ENCODE measurements at places on chromosomes 1 and 21.

DNA sequence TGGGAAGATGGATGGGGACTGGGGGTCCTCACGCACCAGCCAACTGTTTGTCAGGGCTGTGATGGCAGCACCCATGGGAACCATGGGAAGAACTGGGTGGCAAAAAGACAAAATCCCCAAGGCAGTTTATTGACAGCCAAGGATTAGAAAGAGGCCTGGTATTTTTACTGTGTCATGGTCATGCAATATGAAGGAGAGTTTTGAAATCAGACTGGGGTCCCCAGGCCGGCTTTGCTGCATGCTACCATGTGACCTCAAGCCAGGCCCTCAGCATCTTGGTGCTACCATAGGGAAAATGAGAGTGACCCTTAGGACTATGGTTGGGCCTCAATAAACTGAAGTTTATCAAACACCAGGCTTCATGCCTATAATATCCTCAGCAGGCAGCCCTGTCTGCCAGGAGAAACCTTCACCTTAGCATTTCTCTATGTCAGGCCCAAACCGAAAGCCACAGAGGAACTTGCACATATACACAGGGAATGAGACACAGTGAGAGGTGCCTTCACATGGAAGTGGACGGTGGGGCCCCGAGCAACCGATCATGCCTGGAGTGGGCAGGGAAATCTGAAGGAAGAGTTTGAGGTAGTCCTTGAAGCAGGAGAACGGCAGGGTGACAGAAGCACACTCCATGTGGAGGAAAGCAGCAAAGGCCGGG is 203.2 kb downstream of the HIVEP3 start:
- DNase-seq, result no peak

DNA sequence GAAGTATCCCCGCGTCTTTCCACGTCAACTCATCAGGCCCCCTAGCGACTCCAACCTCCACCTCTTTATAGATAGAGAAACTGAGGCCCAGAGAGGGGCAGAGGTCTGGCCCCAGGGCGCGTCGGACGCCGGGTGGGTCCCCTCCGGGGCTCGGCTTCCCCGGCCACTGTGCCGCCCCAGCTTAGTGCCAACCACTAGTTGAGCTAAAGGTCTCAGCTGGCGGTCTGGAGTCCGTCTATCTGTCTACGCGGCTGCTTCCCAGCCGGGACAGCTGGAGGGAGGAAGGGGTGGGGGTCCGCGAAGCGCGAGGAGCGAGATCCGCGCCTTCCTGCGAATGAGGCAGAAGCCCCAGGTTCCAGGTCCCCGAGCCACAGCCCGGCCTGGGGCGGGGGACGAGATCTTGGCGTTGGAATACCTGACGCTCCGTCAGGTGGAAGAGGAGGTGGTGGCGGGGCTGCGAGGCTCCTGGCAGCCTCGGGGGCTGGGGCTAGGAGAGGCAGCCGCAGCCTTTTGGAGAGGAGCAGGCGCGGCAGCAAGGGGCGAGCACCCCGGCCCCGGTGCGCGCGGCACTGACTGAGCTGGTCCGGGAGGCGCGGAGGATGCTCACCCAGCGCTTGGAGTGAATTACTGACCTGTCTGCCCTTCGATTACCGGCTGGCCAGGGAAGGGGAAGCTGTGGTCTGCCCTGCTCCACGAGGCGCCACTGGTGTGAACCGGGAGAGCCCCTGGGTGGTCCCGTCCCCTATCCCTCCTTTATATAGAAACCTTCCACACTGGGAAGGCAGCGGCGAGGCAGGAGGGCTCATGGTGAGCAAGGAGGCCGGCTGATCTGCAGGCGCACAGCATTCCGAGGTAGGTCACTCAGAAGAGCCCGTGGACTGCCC is 937 bp downstream of the PODN start:
- no peak for DNase-seq

GRCh38 chr1:242877229-242877628 is 352.7 kb upstream of the PLD5 start:
- DNase-seq, result no peak

GRCh38 chr1:71193153-71193552 is 112.3 kb upstream of the ZRANB2 start:
- no peak for DNase-seq

DNA sequence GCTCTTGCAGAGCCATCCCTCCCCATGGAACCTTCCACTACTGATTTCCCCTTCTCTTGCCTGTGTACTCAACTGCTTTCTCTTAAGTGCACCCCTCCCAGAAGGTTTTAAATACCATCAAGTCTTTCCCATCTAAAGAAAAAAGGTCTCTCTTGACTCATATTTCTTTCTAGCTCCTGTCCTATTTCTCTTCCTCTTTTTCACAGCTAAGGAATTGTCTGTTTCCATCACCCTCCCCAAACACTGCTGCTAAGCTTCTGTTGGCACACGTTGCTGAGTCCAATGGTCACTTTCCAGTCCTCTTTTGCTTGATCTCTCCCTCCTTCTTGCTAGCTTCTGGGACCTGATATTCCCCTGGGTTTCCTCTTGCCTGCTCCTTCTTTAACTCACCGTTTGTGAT is 13.3 kb upstream of the GNL2 start:
- DNase-seq, result no peak

DNA sequence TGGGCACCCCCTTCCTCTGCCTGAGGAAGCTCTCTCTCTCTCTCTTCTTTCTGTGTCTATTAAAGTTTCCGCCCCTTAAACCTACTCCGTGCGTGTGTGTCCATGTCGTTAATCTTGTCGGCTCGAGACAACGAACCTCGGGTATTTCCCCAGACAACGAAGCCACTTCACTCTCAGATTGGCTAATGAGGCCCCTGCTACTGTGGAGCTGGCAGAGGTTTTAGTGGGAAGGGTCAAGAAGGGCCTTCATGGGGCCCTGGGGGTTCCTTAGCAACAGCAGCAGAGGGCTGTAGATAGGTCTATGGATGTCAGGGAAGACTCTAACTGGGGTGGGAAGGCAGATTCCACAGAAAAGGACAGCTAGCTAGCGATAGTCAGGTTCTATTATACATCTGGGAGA is 239.8 kb upstream of the RAB4A start:
- DNase-seq, result no peak

- no peak for DNase-seq
These were observed 79.1 kb upstream of the PGD start for GRCh38 chr1:10319750-10320149.

- DNase-seq, result no peak
These were observed 26.6 kb downstream of the UBE2G2 start for GRCh38 chr21:44774972-44775371.

DNA sequence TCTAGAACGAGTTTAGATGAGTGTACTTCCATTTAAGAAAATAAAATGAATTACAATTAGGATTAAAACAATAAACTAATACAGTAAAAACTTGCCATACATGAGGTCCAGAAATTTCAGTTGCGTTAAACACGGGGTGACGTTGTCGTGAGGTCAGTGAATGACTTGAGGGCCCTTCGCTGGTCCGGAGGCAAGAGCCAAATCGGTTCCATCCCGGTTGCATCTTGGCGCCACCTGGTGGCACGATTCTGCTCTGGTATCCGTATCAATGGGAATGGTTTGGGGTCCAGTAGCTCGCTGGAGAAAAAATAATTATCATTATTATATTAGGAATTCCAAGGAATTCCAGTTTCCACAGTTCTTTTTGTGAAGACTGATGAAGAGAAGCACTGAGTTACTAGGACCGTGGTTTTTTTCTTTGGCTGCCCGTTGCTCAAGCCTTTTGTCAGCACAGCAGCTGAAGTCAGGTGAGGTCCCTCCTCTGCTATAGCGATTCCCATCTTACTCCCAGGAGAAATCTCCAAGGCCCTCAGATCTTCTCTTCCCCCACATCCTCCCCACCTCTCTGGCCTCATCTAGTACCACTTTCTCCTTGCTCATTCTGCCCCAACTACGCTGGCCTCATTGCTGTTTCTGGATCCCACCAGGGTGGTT is 161.4 kb downstream of the SLC35F3 start:
- peak; percentile 72 for DNase-seq

DNA sequence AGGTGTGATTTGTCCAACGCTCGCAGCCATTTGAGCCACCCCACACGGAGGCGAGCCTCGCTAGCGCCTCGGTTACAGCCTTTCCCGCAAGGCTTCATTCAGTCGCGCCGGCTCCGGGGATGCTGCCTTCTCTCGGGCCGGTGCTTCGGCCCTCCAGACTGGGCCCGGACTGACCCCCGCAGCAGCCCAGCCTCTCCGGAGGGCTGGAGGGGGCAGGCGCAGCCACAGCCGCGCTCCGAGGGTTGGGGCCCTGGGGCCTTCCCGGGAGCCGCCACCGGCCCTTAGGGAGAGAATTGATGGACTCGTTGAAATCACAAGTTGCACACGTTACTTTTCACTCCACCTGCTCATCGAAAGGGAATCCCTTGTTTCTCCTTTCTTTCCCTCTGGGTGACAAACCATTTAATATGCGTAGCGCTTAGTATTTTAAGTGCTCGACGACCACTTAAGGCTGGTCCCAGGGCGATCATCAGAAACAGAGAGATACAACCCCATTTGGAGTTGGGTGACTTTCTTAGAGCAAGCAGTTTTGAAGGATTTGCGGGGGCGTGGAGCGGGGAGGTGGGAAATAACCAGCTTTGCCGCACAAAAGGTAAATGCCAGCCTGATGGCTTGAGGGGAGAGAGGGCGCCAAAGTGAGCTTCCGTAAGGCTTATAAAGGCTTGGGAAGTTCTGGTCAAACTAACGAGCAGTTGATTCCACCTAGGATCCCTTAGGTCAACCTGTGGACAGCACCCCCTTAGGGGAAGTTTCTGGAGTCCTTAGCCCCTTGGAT is 24.6 kb upstream of the ENAH start:
- DNase-seq, result no peak

DNA sequence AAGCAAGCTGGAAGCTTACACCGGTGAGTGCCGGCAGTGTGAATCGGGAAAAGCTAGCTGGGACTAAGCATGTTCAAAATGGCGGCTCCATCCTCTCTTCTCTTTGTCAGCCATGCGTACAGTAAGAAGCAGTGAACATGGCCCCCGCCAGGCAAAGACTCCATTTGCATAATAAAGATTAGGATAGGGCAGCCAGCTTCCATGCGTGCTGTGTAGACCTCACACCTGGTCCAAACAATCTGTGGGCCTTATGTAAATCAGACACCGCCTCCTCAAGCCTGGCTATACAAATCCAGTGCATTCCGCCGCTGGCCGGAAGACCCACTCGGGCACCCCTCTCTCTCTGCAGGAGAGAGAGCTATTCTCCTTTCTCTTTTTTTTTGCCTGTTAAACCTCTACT is 150.3 kb downstream of the TIAM1 start:
- no peak for DNase-seq

DNA sequence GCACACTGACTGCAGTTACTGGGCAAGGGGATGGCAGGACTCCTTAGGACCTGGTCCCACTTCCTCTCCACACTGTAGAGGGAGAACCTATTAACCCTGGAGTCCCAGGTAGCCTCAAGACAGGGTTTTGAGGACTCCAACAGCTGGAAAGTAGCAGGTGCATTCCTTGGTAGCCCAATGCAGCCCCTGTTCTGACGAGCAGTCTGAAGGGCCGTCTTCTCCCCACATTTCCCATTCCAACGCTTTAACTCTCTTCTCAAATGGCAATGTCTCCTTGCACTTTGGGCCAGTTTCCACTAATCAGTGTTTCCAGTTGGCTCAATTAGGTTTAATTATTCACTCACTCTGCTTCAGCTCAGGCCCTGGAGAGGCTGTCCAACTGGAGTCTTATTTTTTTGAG is 8.8 kb upstream of the INPP5B start:
- no peak for DNase-seq

DNA sequence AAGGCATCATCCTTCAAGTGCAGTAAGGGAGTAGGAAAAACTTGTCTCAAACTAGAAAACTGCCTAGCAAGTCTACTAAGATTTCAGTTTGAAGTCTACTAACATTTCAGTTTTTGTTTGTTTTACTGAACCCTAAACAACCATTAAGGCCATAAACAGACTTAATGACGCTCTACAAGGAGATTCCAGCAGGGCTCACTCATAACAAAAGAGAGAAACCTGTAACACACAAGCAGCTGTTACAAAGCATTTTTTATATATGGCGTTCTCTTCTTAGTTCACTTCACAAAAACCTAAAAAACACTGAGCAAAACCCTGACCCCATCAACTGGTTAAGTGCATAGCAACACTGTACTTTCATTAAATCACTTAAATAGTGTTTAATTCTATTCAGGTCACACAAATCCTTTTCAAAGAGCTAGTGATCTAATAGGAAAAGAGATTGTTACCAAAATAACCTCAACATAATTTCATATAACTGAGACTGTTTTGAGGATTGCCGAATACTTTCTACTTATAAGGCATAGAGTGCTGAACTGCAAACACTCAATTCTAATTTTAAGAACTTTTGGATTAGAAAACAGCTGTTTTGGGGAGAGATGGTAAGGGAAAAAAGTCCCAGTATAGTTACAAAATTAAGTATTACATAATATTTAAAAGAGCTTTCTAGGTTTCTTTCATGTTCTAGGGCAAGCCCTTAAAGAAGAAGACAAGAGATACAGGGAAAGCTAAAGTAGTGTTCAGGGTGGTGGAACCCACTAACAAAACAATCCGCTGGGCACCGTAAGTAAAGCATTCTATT is 1.4 kb downstream of the B3GALNT2 start:
- DNase-seq, result no peak

GRCh38 chr1:109625176-109625575 is 5.5 kb downstream of the AMPD2 start:
- no peak for DNase-seq

DNA sequence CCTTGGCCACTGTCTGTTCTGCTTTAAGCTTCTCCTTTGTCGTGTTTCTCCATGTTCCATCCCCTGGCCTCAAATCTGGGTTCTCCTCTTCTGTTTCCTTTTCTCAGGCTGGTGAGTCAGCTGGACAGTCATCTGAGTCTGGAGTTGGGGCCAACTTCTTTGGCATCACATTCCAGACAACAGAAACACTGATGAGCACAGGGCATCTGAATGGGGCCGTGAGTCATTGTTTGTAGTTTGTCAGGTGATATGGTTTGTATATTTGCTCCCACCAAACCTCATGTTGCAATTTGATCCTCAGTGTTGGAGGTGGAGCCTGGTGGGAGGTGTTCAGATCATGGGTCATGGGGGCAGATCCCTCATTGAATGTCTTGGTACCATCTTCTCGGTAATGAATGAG is 14.3 kb upstream of the OLIG2 start:
- DNase-seq, result no peak

- no peak for DNase-seq
These were observed 623.2 kb downstream of the LMO4 start for GRCh38 chr1:87951852-87952251.

DNA sequence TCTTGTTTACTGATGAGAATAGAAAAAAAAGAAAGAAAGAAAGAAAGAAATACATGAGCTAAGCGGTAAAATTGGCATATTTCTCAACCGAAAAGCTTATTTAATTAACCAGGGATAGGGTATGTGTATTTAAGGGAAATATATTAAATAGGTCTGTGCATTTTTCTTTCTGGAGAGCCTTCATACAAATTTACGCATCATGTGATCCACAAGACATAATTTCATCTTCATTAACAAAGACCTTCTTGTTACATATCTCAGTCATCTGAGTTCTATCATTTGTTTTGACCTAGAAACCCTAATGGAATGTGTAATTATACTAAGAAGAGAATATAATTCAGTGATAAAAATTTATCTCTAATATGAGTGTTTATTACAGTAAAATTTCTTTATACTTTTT is 37.2 kb downstream of the CFH start:
- DNase-seq, result no peak

GRCh38 chr1:205920159-205920558 is 23.1 kb downstream of the SLC26A9 start:
- no peak for DNase-seq
